ENCODE measurements at places on chromosomes 7 and 10.
A peak's percentile ranks its signal among the peaks of the same experiment; 100 is the strongest.

GRCh38 chr10:127182161-127182560 is 14.2 kb downstream of the INSYN2A start:
- DNase-seq = no peak

DNA sequence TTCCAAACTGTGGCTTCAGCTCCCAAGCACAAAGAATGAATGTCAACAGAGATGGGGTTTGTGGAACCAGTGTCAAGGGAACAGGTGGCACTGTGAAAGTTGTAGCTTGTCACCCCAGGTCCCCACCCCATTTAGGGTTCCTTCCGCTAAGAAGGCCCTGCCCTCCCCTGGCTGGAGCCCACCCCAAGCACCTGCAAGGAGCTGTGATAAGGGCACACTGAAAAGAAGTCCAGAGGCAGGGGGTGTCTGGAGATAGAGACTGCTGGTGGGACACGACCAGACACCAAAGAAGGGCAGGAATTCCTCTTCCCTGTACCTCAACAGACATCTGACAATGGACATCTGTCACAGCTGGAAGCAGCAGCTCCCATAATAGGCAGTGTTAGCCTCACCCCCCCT is 4.5 kb downstream of the GRID1 start:
- no peak for DNase-seq

GRCh38 chr10:80670774-80671173 is 133.1 kb downstream of the SH2D4B start:
- no peak for DNase-seq

DNA sequence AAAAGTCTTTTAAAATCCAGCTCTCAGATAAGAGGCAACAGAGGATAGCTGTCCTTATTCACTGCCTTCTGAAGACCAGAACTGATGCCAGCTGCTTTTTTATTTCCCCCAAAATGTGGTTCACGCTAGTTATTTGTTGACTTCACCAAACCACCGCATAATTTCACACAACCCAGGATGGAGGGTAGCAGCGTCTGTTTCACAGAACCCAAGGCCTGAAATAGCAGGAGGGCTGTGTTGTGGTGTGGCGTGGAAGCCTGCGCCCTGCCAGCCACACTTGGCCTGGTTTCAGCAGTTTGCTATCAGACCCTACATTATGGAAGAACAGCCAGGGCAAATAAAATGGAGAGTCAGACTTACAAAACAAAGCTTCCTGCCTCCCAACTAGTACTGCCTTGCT is 155.4 kb downstream of the DYNC1I1 start:
- no peak for DNase-seq

GRCh38 chr7:134780166-134780828 is 863 bp downstream of the CALD1 start:
- DNase-seq = no peak

GRCh38 chr7:130421684-130422083 is 19.1 kb downstream of the CEP41 start:
- no peak for DNase-seq

- no peak for DNase-seq
Measured at GRCh38 chr10:33539116-33539515, 204.6 kb upstream of the NRP1 start.

GRCh38 chr10:102065561-102066398 is 631 bp downstream of the HPS6 start:
- peak; percentile 33 for DNase-seq

DNA sequence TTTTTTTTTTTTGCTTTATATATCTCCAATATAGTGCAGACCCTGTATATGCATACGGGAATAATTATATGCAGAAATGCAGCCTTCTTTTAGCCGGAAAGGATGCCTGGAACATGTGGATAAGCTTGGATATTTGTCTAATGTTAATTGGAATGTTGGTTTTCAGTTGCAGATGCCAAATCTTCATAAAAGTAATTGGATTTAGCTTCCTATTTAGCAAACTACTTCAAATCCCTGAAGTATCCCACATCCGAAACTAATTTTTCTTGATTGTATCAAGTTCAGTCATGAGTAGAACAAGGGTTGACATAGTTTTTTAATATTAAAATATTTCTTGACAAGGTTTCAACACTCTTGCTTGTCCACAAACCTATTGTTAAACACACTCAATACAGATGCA is 281.7 kb downstream of the BBS9 start:
- DNase-seq = no peak

GRCh38 chr10:67976292-67977245 is 92.1 kb downstream of the SIRT1 start:
- DNase-seq = no peak

DNA sequence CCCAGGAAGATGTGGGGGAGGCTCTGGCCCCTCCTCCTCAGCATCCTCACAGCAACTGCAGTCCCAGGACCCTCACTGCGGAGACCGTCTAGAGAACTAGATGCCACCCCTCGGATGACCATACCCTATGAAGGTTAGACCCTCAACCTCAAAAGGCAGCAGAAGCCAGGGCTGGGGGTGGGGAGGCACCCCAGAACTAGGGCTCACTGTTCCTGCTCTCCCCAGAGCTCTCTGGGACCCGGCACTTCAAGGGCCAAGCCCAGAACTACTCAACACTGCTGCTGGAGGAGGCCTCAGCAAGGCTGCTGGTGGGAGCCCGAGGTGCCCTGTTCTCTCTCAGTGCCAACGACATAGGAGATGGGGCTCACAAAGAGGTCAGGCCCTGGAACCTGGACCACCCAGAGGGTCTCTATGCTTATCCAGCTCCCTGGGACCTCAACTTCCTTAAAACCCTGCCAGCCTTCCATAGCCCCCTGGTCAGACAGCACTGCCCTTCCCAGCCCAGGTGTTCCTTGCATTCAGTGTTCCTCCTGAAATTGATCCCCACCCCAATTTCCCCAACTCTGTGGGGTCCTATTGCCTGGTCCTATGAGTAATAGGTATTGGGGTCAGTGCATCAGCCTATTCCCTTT is 3.7 kb downstream of the SEMA4G start:
- DNase-seq = no peak

- DNase-seq = no peak
Measured at GRCh38 chr7:116392806-116393205, 106.7 kb upstream of the CAV2 start.

DNA sequence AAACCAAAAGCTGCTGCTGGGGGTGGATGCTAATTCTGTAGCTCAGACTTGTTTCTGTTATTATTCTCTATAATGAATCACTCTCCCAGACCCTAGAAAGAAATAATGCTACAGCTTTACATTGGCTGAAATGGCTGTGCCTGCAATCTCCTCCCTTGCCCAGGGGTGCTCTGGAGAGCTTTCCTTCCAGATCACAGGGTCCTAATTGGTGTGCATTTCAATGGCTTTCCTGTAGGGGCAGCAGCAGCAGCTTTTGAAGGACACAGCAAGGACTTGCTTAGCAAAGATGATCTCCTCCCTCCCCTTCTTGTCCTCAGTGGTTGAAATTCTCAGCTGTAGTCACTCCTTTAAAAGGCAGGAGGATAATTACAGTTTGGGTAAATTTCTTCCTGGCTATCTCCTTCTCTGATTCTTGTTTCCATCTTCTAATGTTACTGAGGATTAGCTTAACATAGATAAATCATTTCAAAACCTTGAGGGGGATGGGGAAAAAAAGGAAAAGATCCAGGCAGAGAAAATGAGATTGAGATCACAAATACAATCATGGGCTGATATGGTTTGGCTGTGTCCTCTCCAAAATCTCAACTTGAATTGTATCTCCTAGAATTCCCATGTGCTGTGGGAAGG is 120.2 kb upstream of the CTTNBP2 start:
- no peak for DNase-seq

- no peak for DNase-seq
Measured at GRCh38 chr7:148211740-148212151, 378.8 kb upstream of the C7orf33 start.
